SW480 (cell line): ENCODE measurements at places on chromosomes 2 and 18.
A peak's percentile ranks its signal among the peaks of the same experiment; 100 is the strongest.

GRCh38 chr2:137775529-137775928, 188.7 kb upstream of the HNMT start:
- DNase-seq = no peak

GRCh38 chr18:12282442-12283039, 25.5 kb upstream of the TUBB6 start:
- peak; percentile 89 for DNase-seq

- no peak for DNase-seq
These were observed 20.0 kb upstream of the MEIS1 start for GRCh38 chr2:66414896-66415295.

GRCh38 chr18:32891797-32892196, 119.0 kb upstream of the KLHL14 start:
- DNase-seq = no peak

- DNase-seq = peak; percentile 14
These were observed 25.4 kb upstream of the MGAT5 start for GRCh38 chr2:134228493-134228903.

GRCh38 chr18:71797554-71797953, 746.6 kb downstream of the CBLN2 start:
- DNase-seq = no peak

DNA sequence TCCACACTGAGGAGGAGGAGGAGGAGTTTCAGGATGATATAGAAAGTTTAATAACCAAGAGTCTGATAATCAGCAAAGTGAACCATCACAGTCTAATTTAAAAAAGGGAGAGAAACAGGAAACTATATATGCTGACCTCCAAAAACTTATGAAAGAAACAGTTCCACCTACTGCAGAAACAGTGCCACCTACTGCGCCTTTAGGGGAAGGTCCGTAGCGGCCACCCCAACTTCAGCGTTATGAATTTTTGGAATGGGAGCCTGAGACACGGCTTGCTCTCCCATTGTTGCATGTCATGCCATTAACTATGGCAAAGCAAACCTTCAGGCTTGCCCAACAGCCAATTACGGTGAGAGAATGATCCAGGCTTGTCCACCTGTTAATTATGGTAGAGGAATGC, 1719.2 kb upstream of the LRRTM1 start:
- DNase-seq = peak; percentile 12

- DNase-seq = no peak
These were observed 82.0 kb downstream of the STK39 start for GRCh38 chr2:168165397-168165796.

DNA sequence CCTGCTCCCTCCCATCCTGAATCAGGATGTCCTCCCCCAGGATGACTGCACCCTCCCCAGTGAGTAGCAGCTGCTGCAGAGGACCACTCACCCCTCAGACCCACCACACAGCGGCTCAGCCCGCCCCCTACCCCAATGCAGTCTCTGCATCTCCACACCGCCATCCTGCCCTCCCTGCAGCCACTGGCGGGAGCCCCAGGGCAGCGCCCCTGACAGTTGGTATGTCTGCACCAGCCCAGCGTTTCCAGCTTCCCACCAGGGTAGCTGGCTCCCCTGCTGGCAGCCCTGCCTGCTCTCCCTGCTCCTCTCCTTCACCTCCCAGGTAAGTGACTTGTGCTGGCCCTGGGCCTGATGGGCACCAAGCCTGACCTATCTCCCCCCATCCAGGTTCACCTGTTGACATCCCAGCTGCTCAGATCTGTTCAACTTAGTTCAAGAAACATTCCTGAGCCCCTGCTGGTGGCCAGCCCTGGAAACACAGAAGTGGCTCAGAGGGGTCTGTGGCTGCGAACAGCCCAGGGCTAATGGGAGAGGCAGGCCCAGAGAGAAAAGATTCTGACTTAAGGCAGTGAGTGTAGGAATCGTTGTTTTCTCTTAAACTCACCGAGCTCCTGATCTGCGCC, 117.7 kb upstream of the RAB6C start:
- no peak for DNase-seq
